ENCODE measurements at places on chromosomes 4 and X.

GRCh38 chrX:85115252-85115651 is 111.6 kb downstream of the APOOL start:
- DNase-seq = no peak

- no peak for DNase-seq
Observed at GRCh38 chr4:54527532-54527931, 130.2 kb upstream of the KIT start.

GRCh38 chr4:74330295-74330750 is 22.1 kb downstream of the EPGN start:
- DNase-seq = no peak

DNA sequence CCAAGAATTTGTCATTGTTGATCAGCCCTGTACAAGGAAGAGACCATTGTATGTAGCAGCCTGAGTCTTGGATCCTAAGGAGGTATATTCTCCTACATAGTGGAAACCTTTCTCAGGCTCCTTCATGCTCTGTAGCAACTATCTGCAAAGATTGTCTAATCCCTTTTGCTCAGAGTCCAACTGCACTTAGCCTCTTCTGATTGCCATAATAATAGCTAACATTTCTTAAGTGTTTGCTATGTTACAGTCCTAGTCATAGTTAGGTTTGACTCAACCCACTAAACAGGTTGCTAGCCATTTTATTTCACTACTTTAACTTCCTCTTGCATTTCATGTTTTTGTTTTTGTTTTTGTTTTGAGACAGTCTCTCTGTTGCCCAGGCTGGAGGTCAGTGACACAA is 50.8 kb upstream of the SLC16A2 start:
- no peak for DNase-seq

- no peak for DNase-seq
Observed at GRCh38 chr4:113472864-113473263, 288.7 kb downstream of the CAMK2D start.

GRCh38 chrX:133677123-133678063 is 262.1 kb upstream of the GPC4 start:
- no peak for DNase-seq

DNA sequence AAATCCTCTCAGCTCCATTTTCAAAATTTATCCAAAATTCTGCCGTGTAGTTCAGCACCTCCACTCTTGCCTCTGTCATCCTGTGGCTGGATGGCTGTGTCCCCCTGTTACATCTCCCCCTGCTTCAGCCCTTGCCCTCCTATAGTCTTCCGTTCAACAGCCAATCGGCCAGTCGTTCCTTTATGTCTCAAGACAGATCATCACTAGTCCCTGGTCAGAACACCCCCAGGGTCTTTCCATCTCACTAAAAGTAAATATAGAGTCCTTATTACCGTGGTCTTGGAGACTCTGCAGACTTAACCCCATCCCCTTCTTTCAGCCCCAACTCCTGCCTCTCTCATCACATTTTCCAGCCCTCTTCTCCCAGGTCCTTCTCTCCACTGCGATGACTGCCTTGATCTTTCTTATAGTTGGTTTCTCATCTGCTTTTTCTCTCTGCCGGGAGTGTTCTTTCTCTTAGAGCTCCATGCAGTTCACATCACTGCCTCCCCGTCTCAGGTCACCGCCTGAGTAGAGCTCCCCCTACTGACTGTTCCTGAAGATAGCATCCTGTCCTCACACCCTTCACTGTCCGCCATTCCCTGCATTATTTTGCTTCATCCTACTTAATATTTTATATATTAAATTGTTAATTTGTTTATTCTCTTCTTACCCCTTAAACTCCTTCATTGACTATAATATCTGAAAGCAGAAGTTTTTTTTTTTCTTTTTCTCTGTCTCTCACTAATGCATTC is 736.9 kb upstream of the MAGEB2 start:
- DNase-seq = no peak

DNA sequence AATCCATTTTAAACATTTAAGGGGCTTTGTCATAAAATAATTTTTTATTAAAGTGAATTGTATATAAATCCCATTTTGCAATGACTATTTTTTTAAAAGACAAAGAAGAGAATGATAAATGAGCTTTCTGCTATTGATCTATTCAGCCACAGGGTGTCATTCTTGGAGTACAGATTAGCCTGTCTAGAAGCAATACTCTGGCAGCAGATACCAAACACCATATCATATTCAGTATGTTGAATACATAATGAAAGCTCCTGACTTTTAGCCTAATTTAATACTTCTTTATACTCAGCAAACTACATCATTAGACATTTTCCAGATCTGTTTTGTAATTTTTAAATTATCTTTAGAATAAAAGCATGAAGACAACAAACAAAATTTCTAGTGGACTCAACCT is 496.3 kb downstream of the PDGFC start:
- DNase-seq = no peak

DNA sequence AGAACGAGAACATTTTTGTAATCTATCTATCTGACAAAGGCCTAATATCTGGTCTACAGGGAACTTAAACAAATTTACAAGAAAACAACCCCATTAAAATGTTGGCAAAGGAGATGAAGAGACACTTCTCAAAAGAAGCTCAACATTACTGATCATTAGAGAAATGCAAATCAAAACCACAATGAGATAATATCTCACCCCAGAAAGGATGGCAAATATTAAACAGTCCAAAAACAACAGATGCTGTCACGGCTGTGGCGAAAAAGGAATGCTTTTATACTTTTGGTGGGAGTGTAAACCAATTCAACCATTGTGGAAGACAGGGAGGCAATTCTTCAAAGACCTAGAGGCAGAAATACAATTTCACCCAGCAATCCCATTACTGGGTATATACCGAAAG is 2284.8 kb downstream of the ARAP2 start:
- DNase-seq = no peak

DNA sequence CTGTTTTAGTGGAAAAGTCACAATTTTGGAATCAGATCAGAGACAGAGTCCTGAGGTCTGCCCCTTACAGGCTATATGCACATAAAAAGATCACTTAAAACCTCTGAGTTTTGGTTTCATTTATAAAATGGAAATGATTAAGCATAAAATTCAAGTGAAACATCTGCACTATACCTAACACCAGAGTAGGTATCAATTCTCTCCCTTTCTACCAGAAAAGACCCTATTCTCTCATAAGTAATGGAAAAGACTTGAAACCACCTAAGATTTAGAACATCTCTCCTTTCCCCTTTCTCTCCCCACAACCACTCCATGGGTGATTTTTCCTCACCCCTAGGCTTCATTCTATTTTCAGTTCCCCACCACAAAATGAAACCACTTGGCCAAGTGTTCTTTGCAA is 907 bp downstream of the LHFPL1 start:
- no peak for DNase-seq

DNA sequence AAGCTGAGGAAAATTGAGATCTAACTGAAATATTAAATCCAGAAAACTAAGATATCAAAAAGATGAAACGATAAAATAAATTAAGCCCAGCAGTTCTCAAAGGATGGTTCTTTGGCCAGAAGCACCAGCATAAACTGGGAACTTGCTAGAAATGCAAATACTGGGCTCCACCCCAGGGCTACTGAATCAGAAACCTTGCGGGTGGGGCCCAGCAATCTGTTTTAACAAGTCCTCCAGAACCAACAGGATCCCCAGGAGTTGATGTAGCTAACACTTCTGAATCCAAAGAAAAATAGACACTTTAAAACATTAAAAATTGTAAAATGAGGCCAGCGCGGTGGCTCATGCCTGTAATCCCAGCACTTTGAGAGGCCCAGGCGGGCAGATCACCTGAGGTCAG is 14.1 kb upstream of the TMEM154 start:
- no peak for DNase-seq

DNA sequence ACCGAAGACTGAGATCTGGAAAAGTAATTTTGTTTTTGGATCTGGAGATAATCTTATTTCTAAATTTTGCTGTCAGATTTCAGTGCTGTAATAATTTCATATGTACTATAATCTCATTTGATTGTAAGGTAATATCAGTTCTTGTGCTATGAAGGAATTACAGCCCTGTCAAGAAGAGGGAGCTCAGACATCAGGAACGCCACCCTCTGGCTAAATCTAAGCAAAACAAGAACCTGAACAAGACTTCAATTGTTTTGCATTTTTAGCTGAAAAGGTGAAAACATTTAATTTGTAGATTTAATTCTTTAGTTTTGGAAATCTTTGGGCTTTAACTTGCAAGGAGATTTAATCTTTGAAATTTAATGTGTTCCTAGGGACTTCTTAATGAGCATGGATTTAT is 525.4 kb upstream of the HS3ST1 start:
- no peak for DNase-seq

DNA sequence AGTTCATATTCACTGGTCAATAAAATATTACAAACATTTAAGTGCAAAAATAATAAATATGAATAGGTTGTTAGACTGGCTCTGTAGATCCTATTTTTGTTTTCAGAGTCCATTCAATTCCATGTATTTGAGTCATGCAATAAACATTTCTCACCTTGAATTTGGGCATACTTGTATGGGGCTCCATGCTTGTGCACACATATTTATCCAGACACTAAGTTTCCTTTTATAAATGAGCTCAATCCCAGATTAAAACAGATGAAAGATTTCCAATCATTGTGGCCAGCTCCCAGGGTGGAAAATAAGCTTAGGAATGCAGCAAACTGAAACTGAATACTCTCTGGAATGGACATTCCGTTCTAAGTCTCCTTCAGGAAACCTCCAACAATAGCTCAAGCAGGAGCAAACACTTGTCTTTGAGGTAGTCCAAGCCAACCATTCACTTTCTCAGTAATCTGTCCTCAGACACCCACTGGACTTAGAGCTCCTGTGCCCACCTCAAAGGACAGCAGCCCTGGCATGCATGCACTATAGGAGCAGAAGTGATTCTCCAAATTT is 16.4 kb downstream of the DMD start:
- DNase-seq = no peak
